Activated CD4-positive, alpha-beta T cell treated with anti-CD3 and anti-CD28 coated beads, Interleukin-2, amount 50 U/mL, for 4 hours (primary cell): ENCODE measurements at places on chromosomes 5 and 9.

- no peak for DNase-seq
Observed at GRCh38 chr5:118616281-118616680, 372.1 kb downstream of the DTWD2 start.

DNA sequence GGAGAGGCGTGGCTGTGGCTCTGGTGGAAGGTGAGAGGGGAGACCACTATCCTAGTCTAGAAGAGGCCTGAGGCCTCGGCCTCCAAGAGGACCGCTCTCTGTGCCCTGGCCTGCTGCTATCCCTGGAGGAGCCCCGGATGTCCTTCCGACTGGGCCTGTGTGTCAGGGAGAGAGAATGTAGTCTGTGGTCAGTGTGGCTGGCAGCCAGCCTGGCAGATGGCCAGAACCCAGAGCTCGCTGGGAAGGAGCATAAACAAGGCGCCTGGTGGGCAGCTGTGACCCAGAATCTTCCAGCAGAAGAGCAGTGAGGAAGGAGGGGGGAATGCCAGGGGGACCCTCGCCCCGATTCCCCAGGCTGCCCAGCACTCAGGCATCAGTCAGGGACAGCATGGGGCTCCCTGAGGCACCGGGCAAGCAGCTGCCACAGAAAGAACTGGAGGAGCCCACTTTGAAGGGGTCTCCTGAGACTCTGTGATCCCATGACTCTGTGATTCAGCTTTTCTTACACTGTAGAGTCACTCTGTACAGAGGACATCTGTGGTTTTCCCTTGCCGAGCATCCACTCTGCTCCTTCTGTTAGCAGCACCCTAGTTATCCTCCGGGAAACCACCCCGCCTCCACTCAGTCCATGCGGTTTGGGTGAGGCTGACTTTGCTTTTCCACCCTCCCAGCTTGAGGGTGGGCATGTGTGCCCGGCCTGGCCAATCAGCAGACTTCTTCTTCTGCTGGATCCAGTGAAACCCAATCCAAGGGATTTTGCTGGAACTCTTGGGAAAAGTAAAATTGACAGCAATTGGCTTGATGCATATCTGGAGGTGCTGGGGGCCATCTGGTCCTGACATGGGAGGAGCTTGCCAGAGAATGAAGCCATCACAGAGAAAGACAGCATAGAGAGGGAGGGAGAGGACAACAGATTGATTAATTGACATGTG lies 46.2 kb upstream of the PWWP2A start:
- no peak for DNase-seq

GRCh38 chr5:159178978-159179377 lies 30.4 kb downstream of the RNF145 start:
- DNase-seq = no peak

GRCh38 chr9:35380039-35380438 lies 109.9 kb upstream of the RUSC2 start:
- DNase-seq = no peak

GRCh38 chr9:134027561-134027960 lies 2.3 kb downstream of the BRD3OS start:
- no peak for DNase-seq

DNA sequence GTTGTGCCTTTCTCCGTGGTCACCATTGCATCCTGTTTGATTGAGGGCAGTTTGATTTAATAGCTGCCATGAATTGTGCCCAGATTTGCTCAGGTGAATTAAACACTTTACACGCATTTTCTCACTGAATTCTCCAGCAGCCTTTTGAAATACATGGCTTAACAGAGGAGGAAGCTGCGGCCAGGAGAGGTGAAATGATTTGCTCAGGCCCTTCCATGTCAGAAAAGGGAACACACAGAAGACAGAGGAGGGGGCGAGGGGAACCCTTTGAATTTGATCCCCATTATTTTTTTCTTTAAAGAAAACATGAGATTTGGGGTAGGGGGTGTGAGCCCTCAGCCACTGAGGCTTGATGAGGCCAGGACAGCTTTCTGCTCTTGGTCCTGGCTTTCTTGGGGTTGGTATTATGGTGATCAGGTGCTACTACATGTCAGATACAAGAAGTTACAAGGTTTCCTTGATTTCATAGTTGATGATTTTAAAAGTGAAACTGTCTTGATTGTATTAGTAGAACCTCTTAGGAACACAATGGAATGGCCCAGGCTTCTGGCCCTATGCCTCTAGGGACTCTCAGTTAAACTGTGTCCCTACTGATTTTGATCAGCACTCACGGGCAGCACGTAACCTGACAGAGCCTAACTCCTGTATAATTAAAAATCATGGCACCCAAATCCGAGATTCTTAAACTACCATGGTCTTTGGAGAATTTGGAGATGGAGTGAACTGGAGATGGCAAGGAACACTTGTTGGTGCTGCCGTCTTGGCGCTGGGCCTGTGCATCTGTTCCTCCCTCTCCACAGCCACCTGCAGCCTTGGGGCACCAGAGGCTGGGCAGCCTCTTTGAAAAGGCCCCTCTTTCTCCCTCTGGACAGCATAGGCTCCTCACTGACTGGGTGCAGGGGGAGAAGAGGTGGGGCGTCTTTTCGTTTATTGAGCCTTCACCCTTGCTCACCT lies 107.9 kb downstream of the TRIO start:
- DNase-seq = no peak

- DNase-seq = no peak
Observed at GRCh38 chr9:32665101-32665500, 29.6 kb upstream of the TAF1L start.

DNA sequence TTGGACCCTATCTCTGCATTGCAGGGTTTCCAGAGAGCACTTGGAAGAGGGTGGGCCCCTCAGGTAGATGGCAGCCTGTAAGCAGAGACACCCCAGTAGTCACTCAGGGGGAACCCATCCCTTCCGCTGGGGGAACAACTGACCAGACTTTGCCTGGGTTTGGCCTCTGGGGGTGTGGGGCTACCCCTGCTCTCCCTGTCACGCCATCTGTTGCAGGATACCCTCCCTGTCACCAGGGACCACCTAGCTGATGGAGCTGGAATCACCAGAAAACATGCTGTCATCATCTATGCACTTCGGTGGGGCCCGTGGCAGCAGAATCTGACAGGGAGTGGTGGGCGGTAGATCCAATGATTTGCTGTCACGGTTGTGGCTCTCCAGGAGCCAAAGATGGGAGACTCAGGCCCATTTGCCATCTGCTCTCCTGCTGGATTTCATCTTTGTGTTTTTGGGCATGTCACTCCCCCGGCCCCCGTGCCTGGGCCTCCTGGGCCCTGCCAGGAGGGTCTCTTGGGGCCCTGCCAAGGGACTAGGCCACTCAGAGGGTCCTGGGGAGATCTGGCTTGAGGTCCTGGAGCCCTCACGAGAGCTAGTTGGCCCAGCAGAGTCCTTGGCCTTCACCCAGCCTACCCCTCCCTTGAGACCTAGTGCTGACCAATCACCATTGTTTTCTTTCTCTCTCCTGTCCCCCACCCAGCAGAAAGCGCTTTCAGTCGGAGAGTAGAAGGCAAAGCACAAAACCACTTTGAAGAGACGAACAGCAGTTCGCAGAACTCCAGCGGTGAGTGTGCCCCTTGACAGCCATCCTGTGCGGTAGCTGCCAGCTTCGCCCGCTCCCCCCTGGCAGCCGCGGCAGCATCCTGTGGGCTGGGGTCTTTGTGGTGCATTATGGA lies 45.9 kb downstream of the AMBP start:
- no peak for DNase-seq

DNA sequence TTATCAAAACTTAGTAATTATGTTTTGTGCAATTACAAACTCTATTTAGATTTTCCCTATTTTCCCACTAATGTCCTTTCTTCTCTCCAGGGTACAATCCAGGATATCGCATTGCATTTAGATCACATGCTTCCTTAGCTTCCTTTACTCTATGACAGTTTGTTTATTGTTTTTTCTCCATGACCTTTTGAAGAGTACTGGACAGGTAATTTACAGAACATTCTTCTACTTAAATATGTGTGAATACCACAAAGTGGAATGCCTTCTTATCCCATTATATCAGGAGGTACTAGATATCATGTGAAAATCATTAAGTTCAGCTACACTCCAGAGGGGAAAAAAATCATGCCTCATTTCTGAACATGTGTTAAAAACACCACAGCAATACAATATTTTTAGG lies 776.6 kb upstream of the CDH9 start:
- no peak for DNase-seq

- no peak for DNase-seq
Observed at GRCh38 chr9:111198936-111199335, 131.1 kb downstream of the OR2K2 start.

DNA sequence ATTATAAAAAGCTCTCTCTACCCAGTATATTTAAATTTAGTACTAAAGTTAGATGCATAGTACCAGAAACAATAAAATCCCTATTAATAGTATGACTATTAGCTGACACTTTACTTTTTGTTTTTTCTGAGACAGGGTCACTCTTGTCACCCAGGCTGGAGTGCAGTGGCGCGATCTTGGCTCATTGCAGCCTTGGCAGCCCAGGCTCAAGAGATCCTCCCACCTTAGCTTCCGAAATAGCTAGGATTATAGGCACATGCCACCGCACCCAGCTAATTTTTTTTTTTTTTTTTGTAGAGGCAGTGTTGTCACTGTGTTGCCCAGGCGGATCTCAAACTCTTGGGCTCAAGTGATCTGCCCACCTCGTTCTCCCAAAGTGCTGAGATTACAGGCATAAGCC lies 8.0 kb downstream of the CCNG1 start:
- no peak for DNase-seq

- no peak for DNase-seq
Observed at GRCh38 chr5:29642601-29643000, 1550.9 kb upstream of the CDH6 start.

GRCh38 chr5:133480866-133481265 lies 131.5 kb downstream of the FSTL4 start:
- DNase-seq = no peak

DNA sequence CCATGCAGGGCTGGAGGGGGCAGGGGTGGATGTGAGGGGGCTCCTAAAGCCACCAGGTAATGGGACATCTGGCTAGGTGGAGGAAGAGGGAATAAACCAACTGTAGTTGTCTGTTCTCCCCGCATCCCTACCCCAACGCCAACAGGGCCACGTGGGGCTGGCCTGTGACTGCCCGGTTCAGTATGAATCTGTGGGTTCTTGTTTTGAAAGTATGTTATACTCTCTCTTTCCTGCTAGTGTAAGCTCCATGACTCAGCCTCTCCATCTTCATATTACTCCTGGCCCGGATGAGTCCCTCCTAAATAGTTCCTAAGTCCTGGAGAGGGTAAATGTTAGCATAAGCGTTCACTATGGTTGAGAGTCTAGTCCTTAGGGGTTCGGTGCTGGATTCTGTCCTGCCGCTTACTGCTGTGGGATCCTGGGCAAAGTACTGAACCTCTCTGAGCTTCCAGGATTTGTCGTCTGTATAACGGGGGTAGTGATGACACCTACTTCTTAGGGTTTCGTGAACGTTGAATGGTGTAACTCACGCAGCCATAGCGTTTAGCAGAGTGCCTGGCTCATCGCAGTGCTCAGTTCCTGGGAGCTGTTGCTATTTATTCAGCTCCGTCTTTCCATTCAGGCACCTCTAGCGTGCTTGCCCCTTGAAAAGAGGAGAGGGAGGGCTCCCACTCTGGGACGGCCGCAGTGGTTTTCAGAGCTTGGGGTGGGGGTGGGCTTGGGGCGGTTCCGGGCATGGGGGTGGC lies 28.8 kb downstream of the LHX2 start:
- no peak for DNase-seq

GRCh38 chr5:176373100-176373818 lies 8.0 kb downstream of the ARL10 start:
- DNase-seq = no peak

- no peak for DNase-seq
Observed at GRCh38 chr5:56356121-56356835, 123.1 kb upstream of the ANKRD55 start.

DNA sequence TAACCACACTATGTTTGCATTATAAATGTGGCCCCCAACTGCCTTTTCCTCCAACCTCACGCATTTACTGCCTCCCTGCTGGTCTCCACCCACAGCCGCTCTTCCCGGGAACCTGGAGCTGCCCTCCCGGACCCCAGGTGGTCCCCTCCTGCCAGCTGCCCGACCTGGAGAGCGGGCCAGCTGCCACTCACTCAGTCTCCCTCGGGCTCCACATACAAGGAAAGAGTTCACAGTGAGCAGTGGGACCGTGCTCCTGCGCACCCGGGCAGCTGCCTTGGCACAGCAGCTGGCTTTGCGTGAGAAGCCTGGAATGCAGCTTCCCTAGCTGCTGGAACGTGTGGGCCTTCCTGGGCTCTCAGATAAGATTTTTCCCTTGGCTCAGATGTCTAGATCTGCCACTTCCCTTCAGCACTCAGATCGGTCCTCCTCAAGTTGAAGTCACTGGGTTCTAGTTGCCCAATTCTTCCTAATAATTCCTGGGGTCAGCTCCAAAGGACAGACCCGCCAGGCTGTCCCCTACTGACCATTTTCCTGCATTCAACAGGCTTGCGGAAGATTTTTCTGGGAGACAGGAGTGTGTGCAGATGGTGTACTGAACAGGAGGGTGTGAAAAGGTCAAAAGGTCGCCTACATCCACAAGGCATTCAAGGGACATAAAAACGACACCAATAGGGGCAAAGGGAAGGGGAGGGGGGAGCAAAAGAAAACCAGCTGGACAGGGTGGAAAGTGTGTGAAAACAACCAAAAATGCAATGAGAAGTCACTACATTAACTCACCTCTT lies 69.1 kb downstream of the MYO10 start:
- no peak for DNase-seq

- no peak for DNase-seq
Observed at GRCh38 chr9:68540712-68541535, at the start of gene TMEM252. TSS of gene TMEM252 (minus strand) at chr9:68540883. CDS start at chr9:68540814, 69 bp downstream.
